Stimulated activated CD8-positive, alpha-beta memory T cell treated with anti-CD3 and anti-CD28 coated beads, Interleukin-7, amount 100 ng/mL, for 48 hours (primary cell): ENCODE measurements at places on chromosomes 6 and 20.

DNA sequence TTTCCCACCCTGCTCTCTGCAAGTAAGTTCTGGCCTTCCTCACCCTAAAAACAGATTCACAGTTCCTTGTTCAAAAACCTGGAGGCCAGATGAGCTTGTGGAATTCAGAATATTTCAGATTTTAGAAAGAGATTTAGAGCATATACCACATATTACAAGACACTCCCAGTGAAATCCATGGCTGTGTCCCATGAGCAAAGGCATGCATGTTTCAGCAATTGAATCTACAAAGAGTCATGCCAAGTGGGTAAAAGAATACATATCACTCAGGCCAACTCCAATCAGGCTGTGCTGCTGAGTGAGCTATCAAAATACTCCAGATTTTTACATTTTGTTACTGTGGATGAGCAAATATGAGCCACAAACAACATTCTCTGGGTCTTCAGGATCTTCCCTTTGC lies 10.2 kb upstream of the NEDD9 start:
- no peak for DNase-seq

GRCh38 chr6:46510651-46511050 lies 19.4 kb upstream of the RCAN2 start:
- no peak for DNase-seq

DNA sequence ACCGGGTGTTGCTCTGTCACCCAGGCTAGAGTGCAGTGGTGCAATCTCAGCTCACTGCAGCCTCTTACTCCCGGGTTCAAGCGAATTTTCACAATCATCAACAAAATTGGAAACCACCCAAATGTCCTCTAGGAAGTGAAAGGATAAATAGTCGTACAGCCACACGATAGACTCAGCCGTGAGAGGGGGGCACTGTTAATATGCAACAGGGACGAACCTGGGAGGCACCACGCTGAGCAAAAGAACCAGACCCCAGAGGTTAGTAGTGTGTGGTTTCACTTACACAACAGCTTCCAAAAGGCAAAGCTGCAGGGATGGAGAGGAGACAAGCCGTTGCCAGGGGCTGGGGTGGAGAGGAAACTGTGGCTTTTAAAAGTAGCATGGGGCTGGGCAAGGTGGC lies 30.1 kb upstream of the NTSR1 start:
- DNase-seq, result no peak

GRCh38 chr6:85403331-85404015 lies 46.4 kb upstream of the NT5E start:
- no peak for DNase-seq
